Motor neuron (in vitro differentiated cells): ENCODE measurements at places on chromosomes 2 and 18.

DNA sequence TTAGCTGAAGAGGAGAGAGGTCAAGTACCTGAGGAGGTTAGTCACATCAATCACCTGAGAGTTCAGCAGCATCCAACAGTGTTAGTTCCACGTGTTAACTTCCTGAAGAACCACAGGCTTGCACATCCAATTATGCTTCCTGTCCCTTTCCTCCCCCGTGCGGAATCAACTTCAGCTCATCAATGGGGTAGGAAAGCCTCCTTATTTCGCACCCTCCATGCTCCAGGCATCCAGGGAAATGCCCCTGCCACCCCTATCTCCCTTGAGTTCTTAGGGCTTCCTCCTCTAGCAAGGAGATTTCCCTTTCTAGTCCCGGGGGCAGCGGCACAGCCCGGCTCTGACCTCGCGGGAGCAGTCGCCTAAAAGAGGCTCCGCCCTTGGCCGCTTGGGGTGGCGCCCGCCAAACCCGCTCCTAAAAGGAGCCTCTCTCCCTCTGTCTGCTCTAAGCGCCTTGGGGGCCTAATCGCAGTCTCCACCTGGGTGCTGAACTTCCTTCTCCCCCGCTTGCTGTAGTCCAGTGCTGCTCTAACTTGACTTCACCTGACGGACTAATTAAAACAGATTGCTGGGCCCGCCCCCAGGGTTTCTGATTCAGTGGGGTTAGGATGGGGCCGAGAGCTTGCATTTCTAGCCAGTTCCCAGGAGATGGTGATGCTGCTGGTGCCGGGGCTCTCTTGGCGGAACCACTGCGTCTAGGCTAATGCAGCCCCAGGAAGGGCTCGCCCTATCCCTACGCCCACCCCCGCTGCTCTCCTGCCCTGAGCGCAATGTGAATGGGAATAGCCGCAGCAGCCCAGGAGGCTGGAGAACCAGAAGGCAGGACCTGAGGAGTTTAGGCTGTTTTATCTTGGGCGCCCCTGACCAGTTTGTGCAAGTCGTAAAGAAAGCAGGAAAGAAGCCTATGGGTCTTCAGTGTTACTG lies 3.4 kb upstream of the TET3 start:
- peak; percentile 41 for ATAC-seq

GRCh38 chr2:178412047-178412446 lies 38.9 kb downstream of the PRKRA start:
- no peak for ATAC-seq

DNA sequence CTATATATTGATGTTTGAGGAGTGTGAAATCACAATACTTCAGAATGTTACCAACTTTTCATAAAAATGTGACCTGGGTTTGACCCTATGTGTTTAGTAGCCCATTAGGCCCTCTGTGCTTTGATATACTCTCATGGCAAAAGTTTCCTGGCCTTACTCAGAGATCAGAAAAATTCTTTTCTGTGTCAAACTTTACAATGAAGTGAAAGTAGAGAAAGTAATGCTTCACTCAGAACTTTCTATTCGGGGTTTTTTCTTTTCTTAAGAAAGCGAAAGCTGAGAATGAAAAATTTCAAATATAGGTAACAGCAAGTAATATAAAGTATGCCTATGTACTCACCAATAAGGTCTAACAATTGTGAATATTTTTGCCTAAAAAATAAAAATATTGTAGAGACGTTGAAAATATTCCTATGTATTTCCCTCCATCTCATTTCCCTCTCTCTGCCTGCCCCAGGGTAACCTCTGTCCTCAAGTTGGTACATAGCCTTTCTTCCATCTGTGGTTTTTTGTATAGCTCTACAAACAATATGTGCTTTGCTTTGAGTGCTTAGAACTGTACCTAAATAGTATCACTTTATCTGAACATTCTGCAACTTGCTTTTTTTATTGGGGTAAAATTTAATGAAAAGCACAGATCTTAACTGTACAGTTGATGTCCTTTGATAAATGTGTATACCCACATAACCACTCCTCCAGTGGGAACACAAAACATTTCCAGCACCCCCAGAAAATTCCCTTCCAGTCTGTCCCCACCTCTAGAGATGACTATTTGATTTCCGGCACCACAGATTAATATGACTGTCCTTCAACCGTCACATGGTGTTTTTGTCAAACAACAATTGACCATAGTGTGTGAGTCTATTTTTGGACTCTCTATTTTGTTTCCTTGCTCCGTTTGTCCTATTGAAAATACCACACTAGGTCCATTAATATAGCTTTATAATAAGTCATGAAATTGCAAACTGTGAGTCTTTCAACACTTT lies 10.3 kb upstream of the ACKR3 start:
- ATAC-seq, result no peak

- no peak for ATAC-seq
Observed at GRCh38 chr2:58073008-58073407, 26.4 kb downstream of the VRK2 start.

- no peak for ATAC-seq
Observed at GRCh38 chr2:195016841-195017240, 640.2 kb upstream of the SLC39A10 start.

DNA sequence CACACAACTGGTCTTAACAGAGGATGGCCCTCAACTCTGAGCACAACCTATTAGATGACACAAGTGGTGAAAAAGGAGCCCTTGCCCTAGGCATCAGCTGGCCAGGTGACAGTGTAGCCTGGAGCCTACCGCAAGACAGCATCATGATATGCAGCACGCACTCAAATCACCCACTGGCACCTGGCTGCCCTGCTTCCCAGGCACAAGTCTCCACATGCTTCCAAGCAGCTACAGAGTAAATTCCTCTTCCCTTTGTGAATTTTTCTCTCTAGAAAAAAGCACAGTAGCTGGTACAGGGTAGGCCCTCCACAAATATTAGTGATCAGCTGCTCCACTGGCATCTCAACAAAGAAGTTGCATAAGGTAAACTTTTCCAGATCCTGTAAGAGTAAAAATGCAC lies 6.0 kb downstream of the FBXO15 start:
- ATAC-seq, result no peak
